Thyroid gland (tissue), 4 donors: ENCODE measurements at places on chromosomes 2 and 18. TPM values are rescaled to one million over a fixed set of nuclear protein-coding genes. Genes with fewer than 3 reads are reported as not detected.

NAT8 gene
- not detected for total RNA-seq

GKN1 gene
- not detected for total RNA-seq

CIB4 gene
- not detected for total RNA-seq

TCF4 gene
- 124 TPM for total RNA-seq

PFN4 gene
- 2.0 TPM for total RNA-seq

LBX2 gene
- total RNA-seq = 1.9 TPM

CHRND gene
- not detected for total RNA-seq

DLX1 gene
- total RNA-seq = 1.1 TPM

GRCh38 chr2:58042486-58042970 is 4.1 kb upstream of the VRK2 start:
- H3K36me3 ChIP-seq = no peaks in the 10 kb centered on the region
- peaks cover 8% of the 10 kb centered on the region for H3K4me1 ChIP-seq
- peak; percentile 4 for DNase-seq
- no peaks in the 10 kb centered on the region for H3K27me3 ChIP-seq

GRCh38 chr2:223460774-223461211 is 141.4 kb downstream of the SCG2 start:
- H3K4me3 ChIP-seq = no peak overlapping the region
- H3K27me3 ChIP-seq = no peaks in the 10 kb centered on the region
- no peaks in the 10 kb centered on the region for H3K36me3 ChIP-seq
- H3K4me1 ChIP-seq = no peaks in the 10 kb centered on the region

DNA sequence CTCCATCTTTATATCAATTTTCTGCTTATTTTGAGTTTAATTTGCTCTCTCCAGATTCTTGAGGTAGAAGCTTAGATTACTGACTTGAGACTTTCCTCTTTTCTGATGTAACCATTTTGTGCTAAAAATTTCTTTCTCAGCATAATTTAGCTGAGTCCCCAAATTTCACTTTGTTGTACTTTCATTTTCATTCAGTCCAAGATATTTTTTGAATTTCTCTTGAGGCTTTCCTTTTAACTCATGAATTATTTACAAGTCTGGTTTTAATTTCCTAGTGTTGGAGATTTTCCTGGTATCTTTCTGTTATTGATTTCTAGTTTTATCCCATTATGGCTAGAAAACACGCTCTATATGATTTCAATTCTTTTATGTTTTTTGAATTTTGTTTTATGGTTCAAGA is 144.7 kb upstream of the PGAP1 start:
- H3K27ac ChIP-seq = no peak overlapping the region
- H3K27me3 ChIP-seq = no peaks in the 10 kb centered on the region
- no peaks in the 10 kb centered on the region for H3K36me3 ChIP-seq
- H3K4me3 ChIP-seq = no peak overlapping the region
- H3K4me1 ChIP-seq = peaks cover 5% of the 10 kb centered on the region

- H3K4me1 ChIP-seq = peaks cover 5% of the 10 kb centered on the region
- H3K36me3 ChIP-seq = no peaks in the 10 kb centered on the region
- H3K4me3 ChIP-seq = no peak overlapping the region
Measured at GRCh38 chr2:29613792-29614266, 307.6 kb downstream of the ALK start.

- DNase-seq = no peak
- H3K36me3 ChIP-seq = no peaks in the 10 kb centered on the region
- H3K4me1 ChIP-seq = peaks cover 31% of the 10 kb centered on the region
- no peak overlapping the region for H3K4me3 ChIP-seq
Measured at GRCh38 chr2:134119117-134119712, 134.7 kb upstream of the MGAT5 start.

DNA sequence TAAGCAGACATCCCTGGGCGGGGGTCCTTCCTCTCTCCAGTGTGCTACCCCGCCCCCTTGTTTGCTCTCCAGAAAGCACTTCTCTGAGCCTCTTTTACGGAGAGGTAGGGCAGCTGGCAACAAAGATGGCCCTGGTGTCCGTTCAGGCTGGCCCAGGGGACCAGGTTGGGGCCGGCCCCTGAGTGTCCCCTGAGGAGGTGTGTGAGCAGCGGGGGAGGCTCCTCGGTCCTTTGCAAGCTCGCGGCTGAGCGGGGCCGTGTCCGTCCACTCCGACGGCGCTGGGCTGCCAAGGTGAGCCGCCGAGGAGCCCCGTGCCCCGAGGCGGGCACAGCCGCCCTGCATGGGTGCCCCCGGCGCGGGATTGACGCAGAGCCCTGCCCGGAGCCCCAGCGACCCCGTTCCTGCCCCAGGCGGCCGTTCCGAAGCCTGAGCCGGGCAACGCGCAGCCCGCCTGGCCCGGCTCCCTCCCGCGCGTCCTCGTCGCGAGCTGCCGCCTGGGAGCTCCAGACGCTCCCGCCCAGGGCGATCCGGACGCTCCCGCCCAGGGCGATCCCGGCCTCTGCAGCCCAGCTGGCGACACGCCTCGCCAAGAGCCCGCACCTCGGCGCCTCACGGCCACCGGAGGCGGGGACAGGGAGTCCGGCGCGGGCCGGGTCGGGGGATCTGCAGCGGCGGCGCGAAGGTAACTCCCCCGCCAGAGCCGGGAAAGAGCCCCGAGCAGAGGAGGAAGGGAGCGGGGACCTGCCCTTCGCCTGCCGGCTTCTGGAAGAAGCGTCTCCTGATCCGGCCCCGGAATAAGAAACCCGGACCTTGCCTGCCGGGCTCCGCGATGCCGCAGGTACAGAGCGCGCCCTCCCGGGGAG is at the start of gene PROKR1:
Gene PROKR1 (plus strand): TSS at position 569 of the 863 bp plus-strand sequence. CDS start 2,243 bp downstream, outside the sequence.
- peak; percentile 23 for DNase-seq
- peaks cover 13% of the 10 kb centered on the region for H3K27me3 ChIP-seq
- no peaks in the 10 kb centered on the region for H3K36me3 ChIP-seq
- no peak within 1 kb of the TSS for H3K4me3 ChIP-seq
- H3K27ac ChIP-seq = no peak within 1 kb of the TSS
- peaks cover 8% of the 10 kb centered on the region for H3K4me1 ChIP-seq

DNA sequence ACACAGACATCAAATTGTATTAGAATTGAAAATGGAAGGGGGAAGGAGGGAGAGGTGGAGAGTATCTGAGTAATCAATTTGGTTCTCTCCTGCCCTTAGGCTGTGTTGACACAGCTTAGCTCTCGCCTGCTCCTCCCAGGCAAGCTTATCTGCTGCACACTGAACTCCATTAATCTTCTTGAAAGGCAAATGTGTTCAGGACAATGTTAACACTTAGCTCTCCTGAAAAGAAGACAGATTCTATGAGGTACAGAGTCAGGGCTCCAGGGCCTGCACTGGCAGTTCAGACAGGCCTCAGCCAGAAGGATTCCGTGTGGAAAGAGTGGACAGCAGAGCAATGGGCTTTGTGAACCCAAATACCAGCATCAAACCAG is 430.0 kb upstream of the TNP1 start:
- peaks cover 14% of the 10 kb centered on the region for H3K4me1 ChIP-seq
- no peaks in the 10 kb centered on the region for H3K36me3 ChIP-seq
- no peak for DNase-seq
- H3K27me3 ChIP-seq = no peaks in the 10 kb centered on the region
- no peak overlapping the region for H3K27ac ChIP-seq

- no peak overlapping the region for H3K4me3 ChIP-seq
- H3K36me3 ChIP-seq = no peaks in the 10 kb centered on the region
- no peaks in the 10 kb centered on the region for H3K27me3 ChIP-seq
- H3K4me1 ChIP-seq = no peaks in the 10 kb centered on the region
- DNase-seq = no peak
Measured at GRCh38 chr2:133483181-133483580, 85.1 kb downstream of the NCKAP5 start.

- no peaks in the 10 kb centered on the region for H3K4me1 ChIP-seq
- H3K4me3 ChIP-seq = no peak overlapping the region
- no peaks in the 10 kb centered on the region for H3K36me3 ChIP-seq
- H3K27ac ChIP-seq = no peak overlapping the region
Measured at GRCh38 chr2:239693330-239693729, 292.5 kb upstream of the HDAC4 start.

- no peak for DNase-seq
- no peaks in the 10 kb centered on the region for H3K4me1 ChIP-seq
- no peak overlapping the region for H3K27ac ChIP-seq
- H3K36me3 ChIP-seq = no peaks in the 10 kb centered on the region
- no peaks in the 10 kb centered on the region for H3K27me3 ChIP-seq
Measured at GRCh38 chr2:154549869-154550268, 148.6 kb upstream of the KCNJ3 start.

- no peak overlapping the region for H3K4me3 ChIP-seq
- no peak overlapping the region for H3K27ac ChIP-seq
- no peaks in the 10 kb centered on the region for H3K27me3 ChIP-seq
- DNase-seq = no peak
- no peaks in the 10 kb centered on the region for H3K4me1 ChIP-seq
- no peaks in the 10 kb centered on the region for H3K36me3 ChIP-seq
Measured at GRCh38 chr2:141048951-141049350, 1081.9 kb downstream of the LRP1B start.

DNA sequence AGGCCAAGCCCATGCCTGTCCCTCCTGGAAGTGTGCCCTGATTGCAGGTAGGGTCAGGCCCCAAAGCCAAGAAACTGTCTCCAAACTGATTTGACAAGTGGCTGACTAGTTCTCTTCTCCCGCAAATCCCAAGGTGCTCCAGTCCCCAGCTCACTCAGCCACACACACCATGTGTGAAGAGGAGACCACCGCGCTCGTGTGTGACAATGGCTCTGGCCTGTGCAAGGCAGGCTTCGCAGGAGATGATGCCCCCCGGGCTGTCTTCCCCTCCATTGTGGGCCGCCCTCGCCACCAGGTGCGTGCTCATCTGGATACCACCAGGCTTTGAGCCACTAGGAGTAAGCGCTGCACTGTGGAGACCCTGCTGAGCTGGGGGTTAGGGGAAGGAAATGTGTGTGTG is 8.3 kb downstream of the ACTG2 start:
- no peak for DNase-seq
- H3K4me3 ChIP-seq = no peak overlapping the region
- no peak overlapping the region for H3K27ac ChIP-seq
- no peaks in the 10 kb centered on the region for H3K36me3 ChIP-seq
- H3K27me3 ChIP-seq = no peaks in the 10 kb centered on the region

DNA sequence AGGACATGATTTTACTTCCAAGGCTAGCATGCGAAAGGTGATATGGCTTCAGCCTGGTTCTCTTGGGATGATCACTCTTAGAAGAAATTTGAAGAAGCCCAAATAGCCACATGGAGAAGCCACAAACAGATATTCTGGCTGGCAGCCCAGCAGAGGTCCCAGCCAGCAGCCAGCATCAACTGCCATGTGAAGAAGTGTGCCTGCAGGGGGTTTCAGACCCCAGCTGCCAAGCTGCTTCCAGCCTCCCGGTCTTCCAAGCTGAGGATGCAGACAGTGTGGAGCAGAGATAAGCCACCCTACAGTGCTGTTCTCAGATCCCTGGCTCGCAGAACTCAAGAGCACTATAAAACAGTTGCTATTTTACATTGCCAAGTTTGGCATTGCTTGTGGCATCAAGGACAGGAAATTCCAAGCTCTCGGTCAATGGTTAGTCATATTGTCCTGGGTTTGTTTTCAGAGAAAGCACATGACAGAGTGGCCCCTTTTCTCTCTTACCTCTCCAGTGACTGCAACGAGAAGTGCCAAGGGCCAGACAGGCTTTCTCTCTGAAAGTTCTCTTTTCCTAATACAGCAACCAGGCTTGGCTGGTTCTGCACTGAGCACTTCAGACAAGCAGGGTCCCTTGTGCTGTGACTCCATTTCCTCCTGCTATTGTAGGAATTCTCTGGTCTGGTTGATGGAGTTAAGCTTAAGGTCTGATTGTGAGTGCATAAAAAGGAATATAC is 223.7 kb downstream of the ANKRD30B start:
- no peak overlapping the region for H3K4me3 ChIP-seq
- peaks cover 73% of the 10 kb centered on the region for H3K4me1 ChIP-seq
- peak; percentile 78 for DNase-seq
- no peaks in the 10 kb centered on the region for H3K36me3 ChIP-seq

- H3K27me3 ChIP-seq = no peaks in the 10 kb centered on the region
- H3K4me3 ChIP-seq = no peak overlapping the region
- no peaks in the 10 kb centered on the region for H3K36me3 ChIP-seq
- no peak for DNase-seq
- no peak overlapping the region for H3K27ac ChIP-seq
Measured at GRCh38 chr2:174445248-174445647, 41.6 kb downstream of the GPR155 start.

DNA sequence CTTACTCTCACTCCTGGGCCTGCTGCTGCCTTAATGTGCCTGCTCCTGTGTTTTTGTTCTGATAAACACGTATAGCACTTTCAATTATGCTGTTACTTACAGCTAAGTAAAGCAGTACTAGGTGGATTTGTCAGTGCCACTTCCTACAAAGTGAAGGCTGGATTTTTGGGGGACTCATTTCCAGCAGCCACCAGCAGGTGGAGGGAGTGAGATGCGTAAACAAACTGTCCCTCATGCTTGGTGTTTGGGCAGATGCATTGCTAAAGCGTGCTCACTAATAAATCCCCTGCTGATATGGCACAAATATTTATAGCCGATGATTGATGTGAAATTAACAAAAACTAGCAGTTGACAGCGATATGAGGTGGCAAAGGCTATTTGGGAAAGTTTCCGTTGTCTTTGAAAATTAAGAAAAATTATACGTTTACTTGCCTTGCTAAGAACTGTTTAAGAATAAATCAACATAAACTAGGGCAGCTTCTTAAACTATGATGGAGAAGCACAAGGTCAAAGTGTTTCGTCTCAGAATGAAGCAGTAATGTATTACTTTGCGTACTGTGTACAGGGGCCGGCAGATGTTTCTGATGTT is 101.7 kb downstream of the AGAP1 start:
- no peak overlapping the region for H3K27ac ChIP-seq
- no peaks in the 10 kb centered on the region for H3K4me1 ChIP-seq
- peak; percentile 65 for DNase-seq
- no peaks in the 10 kb centered on the region for H3K36me3 ChIP-seq

- no peak overlapping the region for H3K27ac ChIP-seq
- no peak for DNase-seq
- H3K4me1 ChIP-seq = no peaks in the 10 kb centered on the region
Measured at GRCh38 chr2:221958224-221958623, 340.6 kb downstream of the PAX3 start.

GRCh38 chr18:67545681-67546080 is 29.2 kb upstream of the DSEL start:
- DNase-seq = no peak
- no peaks in the 10 kb centered on the region for H3K27me3 ChIP-seq
- H3K4me1 ChIP-seq = no peaks in the 10 kb centered on the region
- no peaks in the 10 kb centered on the region for H3K36me3 ChIP-seq
- no peak overlapping the region for H3K4me3 ChIP-seq
- H3K27ac ChIP-seq = no peak overlapping the region
